SK-N-SH (cell line): ENCODE measurements at places on chromosomes 2 and 18.

DNA sequence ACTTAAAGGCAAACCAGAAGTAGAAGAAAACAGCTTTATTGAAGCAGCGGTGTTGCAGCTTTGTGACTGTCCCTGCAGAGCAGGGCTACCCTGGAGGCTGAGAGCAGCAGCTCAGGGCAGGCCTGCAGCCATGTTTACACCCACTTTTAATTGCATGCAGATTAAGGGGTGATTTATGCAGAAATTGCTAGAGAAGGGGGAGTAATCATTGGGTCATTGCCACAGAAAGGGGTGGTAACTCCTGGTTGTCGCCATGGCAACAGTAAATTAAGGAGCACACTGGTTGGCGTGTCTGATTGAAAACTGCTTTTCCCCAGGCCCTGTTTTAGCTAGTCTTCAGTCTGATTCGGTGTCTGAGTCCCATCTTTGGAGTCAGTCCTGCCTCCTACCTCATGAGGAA, 195.4 kb upstream of the HDAC4 start:
- DNase-seq, result no peak

- DNase-seq, result no peak
These were observed 78.0 kb downstream of the GALNT3 start for GRCh38 chr2:165716091-165716490.

- DNase-seq, result no peak
These were observed 461.2 kb downstream of the CDH2 start for GRCh38 chr18:27715751-27716150.

GRCh38 chr2:139469985-139470384, 689.8 kb upstream of the NXPH2 start:
- DNase-seq, result no peak

DNA sequence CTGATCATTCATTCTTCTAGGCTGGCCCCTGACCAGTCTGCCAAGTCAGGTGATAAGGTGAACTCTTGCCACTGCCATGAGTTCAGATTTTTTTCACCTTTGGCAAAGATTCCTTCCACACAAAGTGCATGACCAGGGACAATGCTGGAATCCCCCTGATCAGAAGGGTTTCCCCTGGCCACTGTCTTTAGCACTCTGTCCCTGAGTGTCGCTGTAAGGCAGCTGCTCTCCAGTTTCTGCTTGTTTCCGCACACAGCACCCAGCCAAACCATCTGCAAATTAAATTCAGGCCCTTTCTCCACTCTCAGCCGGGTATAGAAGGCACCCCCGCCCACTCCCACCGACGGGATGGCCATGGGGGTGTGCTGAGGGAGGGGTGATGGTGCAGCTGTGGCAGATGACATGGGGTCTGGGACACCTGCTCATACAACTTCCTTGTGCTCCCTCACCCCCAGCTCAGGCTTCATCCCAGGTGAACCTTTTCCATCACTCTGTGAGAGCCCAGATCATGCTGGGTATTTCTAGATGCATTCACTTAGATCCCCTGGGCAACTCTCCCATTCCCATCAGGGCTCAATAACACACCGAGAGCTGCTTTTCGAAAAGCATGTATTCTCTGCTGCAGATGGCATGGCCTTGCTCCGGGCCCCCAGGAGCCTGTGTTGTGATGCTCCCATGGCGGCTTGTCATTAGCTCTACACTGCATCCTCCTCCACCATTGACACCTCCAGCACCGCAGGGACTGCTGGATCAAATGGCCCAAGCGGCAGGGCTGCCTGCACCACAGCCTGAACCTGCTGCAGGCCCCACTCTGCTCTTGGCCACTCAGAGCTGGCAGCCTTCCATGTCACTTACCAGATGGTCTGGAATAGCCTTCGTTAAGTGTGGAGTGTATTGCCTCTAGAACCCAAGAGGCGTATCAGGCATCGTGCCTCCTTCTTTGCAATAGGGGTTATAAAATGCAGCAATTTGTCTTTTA, 52.3 kb upstream of the ROCK2 start:
- peak; percentile 71 for DNase-seq

DNA sequence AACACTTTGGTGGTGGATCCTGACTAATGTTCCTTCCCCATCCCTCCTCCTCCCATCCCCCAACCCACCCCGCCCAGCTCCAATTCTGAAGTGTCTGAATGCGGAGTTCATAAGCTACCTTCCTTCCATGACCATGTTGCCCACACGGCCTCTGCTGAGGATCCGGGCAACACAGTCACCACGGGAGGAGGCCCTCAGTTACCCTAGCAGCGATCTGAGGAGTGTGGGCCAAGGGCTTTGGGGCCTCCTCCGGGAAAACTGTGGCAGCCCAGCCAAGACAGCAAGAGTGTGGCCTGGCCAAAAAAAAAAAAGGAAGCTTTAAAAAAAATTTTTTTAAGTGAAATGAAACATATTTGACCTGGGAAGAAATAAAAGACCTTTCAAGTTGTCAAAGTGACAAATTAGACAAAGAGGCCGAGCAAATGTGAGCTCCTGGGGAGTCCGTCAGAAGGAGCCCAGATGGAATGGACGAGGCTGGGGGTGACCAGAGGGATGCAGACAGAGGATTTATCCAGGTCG, 169.0 kb upstream of the PKDCC start:
- no peak for DNase-seq

- DNase-seq, result no peak
These were observed 73.5 kb downstream of the GLI2 start for GRCh38 chr2:120809151-120809550.
